Pancreas (tissue), 10 donors: ENCODE measurements at places on chromosomes 16 and 17. TPM values are rescaled to one million over a fixed set of nuclear protein-coding genes. Genes with fewer than 3 reads are reported as not detected.

- no peak overlapping the region for H3K27ac ChIP-seq
- H3K4me1 ChIP-seq, result peaks cover 15% of the 10 kb centered on the region
- H3K36me3 ChIP-seq, result no peaks in the 10 kb centered on the region
- no peak for DNase-seq
Observed at GRCh38 chr16:46690281-46691178, 1.1 kb downstream of the ORC6 start.

DNA sequence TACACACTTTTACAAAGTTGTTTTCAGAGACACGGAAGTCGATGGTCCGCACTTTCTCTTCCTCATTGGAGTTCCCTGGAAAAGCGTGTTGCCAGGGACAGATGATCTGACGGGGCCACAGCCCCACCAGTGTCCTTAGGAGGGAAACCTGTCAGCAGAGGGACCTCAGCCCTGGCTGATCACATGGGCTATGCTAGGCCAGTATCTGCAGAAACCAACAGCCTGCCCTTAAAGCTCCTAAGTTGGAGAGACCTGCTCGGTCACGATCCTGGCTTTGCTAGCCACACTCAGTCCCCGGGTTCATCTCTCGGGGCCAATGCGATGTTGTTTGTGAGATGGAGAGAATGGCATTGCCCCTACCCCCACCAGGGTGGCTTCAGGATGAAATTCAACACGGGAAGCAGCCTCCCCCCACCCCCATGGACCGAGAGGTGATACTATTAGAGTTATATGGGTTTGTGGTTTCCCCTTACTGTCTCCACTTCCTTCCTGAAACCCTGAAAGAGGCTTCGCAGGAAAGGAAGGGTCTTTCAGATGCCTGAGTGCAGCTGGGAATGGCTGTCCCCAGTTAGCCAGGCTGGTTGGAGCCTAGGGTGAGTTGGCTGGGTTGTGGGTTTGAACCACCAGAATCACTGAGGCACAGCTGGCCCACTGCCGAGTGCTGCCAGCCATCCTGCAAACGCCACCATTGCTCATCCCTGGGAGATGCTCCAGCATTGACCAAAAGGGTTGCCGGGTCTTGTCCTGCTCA is 16.6 kb downstream of the RMI2 start:
- peaks cover 10% of the 10 kb centered on the region for H3K4me1 ChIP-seq
- H3K27ac ChIP-seq, result no peak overlapping the region
- no peaks in the 10 kb centered on the region for H3K36me3 ChIP-seq
- H3K27me3 ChIP-seq, result no peaks in the 10 kb centered on the region

GRCh38 chr17:56319531-56319930 is 166.3 kb downstream of the ANKFN1 start:
- no peak for DNase-seq
- no peaks in the 10 kb centered on the region for H3K4me1 ChIP-seq
- H3K27ac ChIP-seq, result no peak overlapping the region
- H3K27me3 ChIP-seq, result peaks cover 3% of the 10 kb centered on the region
- no peaks in the 10 kb centered on the region for H3K36me3 ChIP-seq

- H3K27me3 ChIP-seq, result no peaks in the 10 kb centered on the region
- no peak overlapping the region for H3K4me3 ChIP-seq
- H3K36me3 ChIP-seq, result no peaks in the 10 kb centered on the region
- no peak overlapping the region for H3K27ac ChIP-seq
- H3K4me1 ChIP-seq, result no peaks in the 10 kb centered on the region
Observed at GRCh38 chr16:60225541-60225940, 1491.4 kb upstream of the GOT2 start.

GRCh38 chr16:2091547-2092255 is 43.9 kb downstream of the TSC2 start:
- H3K27ac ChIP-seq, result no peak overlapping the region
- DNase-seq, result no peak
- H3K4me1 ChIP-seq, result no peaks in the 10 kb centered on the region
- H3K27me3 ChIP-seq, result no peaks in the 10 kb centered on the region

DNA sequence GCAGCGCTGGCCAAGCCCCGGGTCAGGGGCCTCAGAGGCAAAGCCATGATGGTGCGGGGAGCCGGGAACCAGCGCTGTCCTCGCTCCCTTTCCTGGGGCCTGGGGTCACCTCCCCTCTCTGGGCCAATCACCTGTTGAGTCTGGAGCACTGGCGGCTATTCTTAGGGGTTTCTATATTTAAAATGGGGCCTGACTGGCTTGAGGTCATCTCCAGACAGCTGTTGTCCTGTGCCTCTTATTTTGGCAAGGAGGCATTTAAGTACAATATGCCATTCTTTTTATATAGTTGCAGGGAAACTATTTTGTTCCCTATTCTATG is at the start of gene COX6A2:
COX6A2 (minus strand) TSS at position 82 of the 319 bp plus-strand sequence; CDS start at position 47, 35 bp downstream.
- H3K36me3 ChIP-seq, result no peaks in the 10 kb centered on the region
- peak within 1 kb of the TSS; percentile 51 for H3K27ac ChIP-seq
- peak within 1 kb of the TSS; percentile 47 for H3K4me3 ChIP-seq

GRCh38 chr17:8068736-8069586 is 18.6 kb downstream of the ALOX12B start:
- H3K27ac ChIP-seq, result no peak overlapping the region
- no peak overlapping the region for H3K4me3 ChIP-seq
- H3K4me1 ChIP-seq, result no peaks in the 10 kb centered on the region
- DNase-seq, result no peak
- H3K36me3 ChIP-seq, result no peaks in the 10 kb centered on the region

- no peak overlapping the region for H3K4me3 ChIP-seq
- no peak overlapping the region for H3K27ac ChIP-seq
- DNase-seq, result no peak
- H3K27me3 ChIP-seq, result no peaks in the 10 kb centered on the region
- peaks cover 4% of the 10 kb centered on the region for H3K36me3 ChIP-seq
Observed at GRCh38 chr17:78419970-78420815, 41.7 kb downstream of the PGS1 start.

DNA sequence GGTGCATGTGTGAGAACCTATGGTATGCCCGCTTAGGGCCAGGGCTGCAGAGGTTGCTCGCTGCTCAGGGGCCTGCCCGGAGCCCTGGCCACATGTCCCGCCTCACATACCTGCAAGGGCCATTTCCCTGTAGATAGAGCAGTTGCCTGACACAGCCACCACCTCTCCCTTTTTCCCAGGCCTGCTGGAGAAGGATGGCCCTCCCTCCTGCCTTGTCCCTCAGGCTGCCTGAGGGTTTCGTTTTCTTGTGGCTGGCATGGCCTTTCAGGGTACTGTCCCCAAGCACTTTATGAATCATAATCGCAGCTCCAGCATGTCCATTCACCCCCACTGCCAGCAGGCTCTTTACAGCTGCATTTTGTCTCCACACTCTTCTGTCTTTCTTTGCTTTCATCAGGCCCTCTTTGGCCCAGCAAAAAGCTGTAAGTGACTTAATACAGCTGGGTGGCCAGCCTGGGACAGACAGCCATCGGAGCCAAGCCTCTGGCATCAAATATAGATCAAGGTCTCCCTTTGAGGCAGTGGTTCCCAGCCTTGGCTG is 65.7 kb downstream of the MPRIP start:
- H3K27ac ChIP-seq, result peak overlapping the region; percentile 37
- no peak for DNase-seq
- no peaks in the 10 kb centered on the region for H3K27me3 ChIP-seq
- H3K4me1 ChIP-seq, result peaks cover 21% of the 10 kb centered on the region

DNA sequence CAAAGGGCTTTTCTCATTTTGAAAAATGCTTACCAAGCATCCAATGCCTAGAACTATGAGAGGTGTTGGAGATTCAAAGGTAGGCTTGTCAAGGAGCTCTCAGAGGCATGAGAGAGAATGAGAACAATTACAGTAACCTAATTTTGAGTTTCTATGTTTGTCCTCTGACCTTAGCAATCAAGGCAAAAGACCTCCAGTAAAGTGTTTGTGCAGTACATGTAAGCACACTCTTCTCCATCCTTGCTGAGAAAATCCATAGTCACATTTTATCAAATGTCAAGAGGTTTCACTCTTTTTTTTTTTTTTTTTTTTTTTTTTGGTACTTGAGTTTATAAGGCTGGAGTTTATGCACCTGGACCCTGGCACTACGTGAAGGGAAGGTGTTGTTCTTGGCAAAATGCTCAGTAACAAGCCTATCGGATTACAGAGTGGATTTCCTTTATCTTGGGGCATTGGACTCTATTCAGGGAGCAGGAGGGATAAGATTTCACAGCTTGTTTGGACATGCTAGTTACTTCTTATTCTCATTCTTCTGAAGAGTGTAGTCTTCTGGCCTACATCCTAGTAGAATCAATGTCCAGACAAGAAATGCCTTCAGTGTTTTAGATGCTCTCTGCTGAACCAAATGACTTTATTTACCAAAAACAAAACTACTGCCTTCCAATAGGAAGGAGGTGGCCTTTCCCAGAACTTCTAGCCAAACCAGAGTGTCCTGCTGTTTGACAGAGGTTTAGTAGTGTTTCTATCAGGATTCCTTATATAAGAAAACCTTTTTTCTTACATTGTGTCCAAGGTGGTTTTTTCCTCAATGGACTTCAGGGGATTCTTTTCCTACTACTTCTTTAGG is 21.9 kb downstream of the KCNJ2 start:
- DNase-seq, result no peak
- H3K27me3 ChIP-seq, result no peaks in the 10 kb centered on the region
- no peak overlapping the region for H3K27ac ChIP-seq
- H3K36me3 ChIP-seq, result no peaks in the 10 kb centered on the region
- no peak overlapping the region for H3K4me3 ChIP-seq
- no peaks in the 10 kb centered on the region for H3K4me1 ChIP-seq

DNA sequence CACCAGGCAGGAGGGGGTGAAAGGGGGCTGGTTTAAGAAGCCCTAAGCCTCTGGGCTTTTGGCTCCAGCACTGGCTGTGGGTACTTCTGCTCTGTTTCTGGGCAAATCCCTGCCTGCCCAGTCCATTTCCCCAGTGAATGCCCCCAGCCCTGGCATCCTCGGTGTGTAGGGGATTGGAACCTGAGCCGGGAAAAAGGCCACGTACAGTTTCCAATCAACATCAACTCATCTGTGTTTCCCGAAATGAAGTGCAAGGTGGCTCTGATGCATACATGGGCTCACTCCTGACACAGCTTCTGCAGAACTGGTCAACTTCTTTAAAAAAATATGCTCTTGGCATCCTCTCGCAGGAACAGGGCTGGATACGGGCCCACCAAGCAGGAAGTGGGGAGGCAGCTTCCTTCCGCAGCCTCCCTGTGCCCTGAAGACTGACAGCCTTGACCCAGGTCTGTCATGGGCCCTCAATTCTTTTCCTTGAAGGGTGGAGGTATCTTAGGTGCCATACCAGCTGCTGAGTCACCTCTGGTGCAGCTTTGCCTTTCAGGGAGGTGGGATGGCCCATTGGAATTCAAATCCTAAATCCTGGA is 73.3 kb downstream of the N4BP1 start:
- no peak overlapping the region for H3K27ac ChIP-seq
- no peaks in the 10 kb centered on the region for H3K4me1 ChIP-seq
- H3K36me3 ChIP-seq, result peaks cover 4% of the 10 kb centered on the region
- no peak overlapping the region for H3K4me3 ChIP-seq
- no peak for DNase-seq

- no peaks in the 10 kb centered on the region for H3K36me3 ChIP-seq
- H3K4me1 ChIP-seq, result no peaks in the 10 kb centered on the region
- no peak overlapping the region for H3K4me3 ChIP-seq
- H3K27ac ChIP-seq, result no peak overlapping the region
Observed at GRCh38 chr17:34542700-34543336, 36.6 kb upstream of the TMEM132E start.

GRCh38 chr17:38735161-38735997 is 5.2 kb downstream of the CISD3 start:
- H3K4me1 ChIP-seq, result peaks cover 38% of the 10 kb centered on the region
- peaks cover 18% of the 10 kb centered on the region for H3K36me3 ChIP-seq
- H3K4me3 ChIP-seq, result no peak overlapping the region
- no peak overlapping the region for H3K27ac ChIP-seq
- DNase-seq, result peak; percentile 89

DNA sequence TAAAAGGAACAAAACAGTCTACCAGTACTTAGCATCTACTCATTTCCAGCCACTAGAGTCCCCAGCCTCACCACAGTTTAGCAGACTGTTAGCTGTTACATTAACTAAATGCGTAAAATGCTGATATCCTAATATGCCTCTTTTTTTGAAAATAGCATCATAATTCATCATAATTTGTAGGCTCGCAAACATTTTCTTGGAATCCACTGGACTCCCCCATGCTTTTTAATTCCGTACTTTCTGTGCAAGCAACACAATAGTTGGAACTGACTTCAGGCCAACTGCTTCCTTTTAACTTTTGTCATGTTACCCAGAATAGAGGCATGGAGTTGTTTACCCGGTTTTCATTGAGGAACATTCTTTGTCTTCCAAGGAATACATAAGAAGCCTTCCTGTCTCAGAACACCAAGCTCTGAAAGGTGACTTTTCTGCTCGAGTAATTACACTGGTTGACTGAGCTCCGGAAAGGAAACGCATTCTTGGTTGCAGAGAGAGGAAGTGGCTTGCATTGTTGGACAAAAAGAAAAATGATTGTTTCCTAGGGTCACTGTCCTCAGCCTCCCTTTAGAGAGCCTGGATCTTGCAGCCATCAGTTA is 30.9 kb upstream of the SEC14L1 start:
- no peak for DNase-seq
- no peaks in the 10 kb centered on the region for H3K36me3 ChIP-seq
- no peak overlapping the region for H3K4me3 ChIP-seq

DNA sequence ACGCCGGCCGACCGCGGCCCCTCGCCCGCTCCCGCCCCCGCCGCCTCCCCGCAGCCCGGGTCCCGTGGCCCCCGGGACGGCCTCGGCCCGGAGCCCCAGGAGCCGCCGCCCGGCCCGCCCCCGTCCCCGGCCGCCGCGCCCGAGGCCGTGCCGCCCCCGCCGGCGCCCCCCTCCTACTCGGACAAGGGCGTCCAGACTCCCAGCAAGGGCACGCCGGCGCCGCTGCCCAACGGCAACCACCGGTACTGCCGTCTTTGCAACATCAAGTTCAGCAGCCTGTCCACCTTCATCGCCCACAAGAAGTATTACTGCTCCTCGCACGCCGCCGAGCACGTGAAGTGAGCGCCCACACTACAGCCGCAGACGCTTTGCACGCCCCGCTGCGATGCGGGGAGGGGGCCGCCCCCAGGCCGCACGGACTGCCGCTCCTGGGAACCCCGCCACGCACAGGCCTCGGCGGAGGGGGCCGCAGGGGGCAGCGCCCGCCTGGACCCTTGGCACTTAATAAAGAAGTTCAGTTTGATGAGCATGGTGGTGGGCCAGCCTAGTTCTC is 35.5 kb upstream of the ZC3H18 start:
- no peak overlapping the region for H3K27ac ChIP-seq
- H3K27me3 ChIP-seq, result no peaks in the 10 kb centered on the region
- DNase-seq, result peak; percentile 67
- H3K4me1 ChIP-seq, result no peaks in the 10 kb centered on the region

GRCh38 chr16:24731722-24732419 is 2.4 kb downstream of the TNRC6A start:
- H3K4me1 ChIP-seq, result peaks cover 25% of the 10 kb centered on the region
- peak overlapping the region; percentile 29 for H3K27ac ChIP-seq
- no peaks in the 10 kb centered on the region for H3K27me3 ChIP-seq
- DNase-seq, result peak; percentile 61

MRPL12 gene
- total RNA-seq, result 20.0 TPM

LITAF gene
- total RNA-seq, result 26.9 TPM

PPP1R1B gene
- 64.1 TPM for total RNA-seq

CD300H gene
- total RNA-seq, result not detected

NECAB2 gene
- 0.75 TPM for total RNA-seq

ZG16B gene
- 0.69 TPM for total RNA-seq
